ENCODE measurements at places on chromosomes 3 and 15.

GRCh38 chr15:77371850-77372563 is 47.9 kb downstream of the PEAK1 start:
- DNase-seq = peak; percentile 34

GRCh38 chr3:17755836-17756235 is 13.4 kb upstream of the TBC1D5 start:
- DNase-seq = no peak

GRCh38 chr3:126340081-126340511 is 17.1 kb downstream of the KLF15 start:
- no peak for DNase-seq

- no peak for DNase-seq
Observed at GRCh38 chr3:160140756-160141155, 84.5 kb upstream of the C3orf80 start.

- peak; percentile 21 for DNase-seq
Observed at GRCh38 chr3:7759630-7760029, 742.0 kb upstream of the LMCD1 start.

- no peak for DNase-seq
Observed at GRCh38 chr15:101390060-101390459, 95.0 kb upstream of the SNRPA1 start.

DNA sequence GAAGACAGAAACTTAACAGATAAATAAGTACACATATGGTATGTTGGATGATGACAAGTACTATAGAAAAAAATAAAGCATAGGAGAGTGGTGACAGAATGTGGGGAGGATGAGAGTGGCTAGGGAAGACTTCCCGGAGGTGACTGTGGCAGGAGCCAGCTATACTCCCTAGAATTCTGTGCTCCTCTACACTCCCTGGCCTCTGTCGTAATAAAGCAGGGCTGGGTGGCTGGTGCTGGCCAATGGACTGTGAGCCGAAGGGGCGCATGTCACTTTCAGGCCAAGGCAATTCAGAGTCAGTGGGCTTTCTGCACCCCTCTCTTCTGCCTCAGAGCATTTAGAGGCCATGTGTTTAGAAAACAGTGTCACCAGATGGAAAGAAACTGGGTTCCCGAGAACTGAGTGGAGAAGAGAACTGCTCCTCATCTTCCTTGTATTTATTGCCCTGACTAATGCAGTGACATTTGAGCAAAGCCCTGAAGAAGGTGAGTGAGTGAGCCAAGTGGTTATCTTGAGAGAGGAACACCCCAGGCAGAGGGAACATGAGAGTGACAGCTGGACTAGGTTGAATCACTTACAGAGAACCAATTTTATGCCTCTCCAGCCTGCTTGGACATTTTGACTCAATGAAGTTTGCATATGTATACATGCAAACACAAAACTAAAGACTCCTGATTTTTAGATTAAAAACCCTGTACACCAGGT is 5.2 kb upstream of the VPS8 start:
- DNase-seq = no peak

DNA sequence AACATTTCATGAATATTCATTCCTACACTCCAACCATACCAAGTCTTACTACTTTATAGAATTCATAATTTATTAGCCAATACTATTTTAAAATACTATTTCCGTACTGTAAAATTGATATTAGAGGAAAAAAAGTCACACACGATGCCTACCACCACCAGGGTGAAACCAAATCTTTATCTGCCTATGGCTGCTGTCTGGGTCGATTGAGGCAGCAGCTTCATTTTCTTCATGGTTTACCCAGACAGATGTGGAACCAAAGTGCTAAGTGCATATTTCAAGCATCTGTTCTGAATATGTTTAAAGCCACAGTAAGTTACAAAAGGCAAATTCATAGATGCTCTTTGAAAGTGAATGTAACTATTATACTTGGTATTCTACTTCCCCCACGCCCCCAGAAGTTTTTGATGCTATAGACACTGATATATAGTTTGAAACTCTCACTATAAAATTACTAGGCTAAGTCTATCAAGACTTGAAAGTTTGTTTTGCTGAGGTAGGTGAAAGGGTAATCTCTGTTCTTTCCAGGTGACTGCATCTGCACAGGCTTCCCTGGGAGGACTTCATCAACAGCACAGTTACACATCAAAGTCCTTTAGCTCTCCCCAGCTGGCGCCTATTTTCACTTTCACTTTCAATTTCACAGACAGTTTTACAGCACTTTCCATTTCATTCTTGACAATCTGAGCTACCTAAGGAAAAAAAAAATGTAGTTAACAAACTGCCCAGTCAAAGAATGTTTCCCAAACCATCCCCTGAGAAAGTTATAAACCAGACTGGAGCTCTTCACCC is 113.9 kb downstream of the POLQ start:
- peak; percentile 69 for DNase-seq

DNA sequence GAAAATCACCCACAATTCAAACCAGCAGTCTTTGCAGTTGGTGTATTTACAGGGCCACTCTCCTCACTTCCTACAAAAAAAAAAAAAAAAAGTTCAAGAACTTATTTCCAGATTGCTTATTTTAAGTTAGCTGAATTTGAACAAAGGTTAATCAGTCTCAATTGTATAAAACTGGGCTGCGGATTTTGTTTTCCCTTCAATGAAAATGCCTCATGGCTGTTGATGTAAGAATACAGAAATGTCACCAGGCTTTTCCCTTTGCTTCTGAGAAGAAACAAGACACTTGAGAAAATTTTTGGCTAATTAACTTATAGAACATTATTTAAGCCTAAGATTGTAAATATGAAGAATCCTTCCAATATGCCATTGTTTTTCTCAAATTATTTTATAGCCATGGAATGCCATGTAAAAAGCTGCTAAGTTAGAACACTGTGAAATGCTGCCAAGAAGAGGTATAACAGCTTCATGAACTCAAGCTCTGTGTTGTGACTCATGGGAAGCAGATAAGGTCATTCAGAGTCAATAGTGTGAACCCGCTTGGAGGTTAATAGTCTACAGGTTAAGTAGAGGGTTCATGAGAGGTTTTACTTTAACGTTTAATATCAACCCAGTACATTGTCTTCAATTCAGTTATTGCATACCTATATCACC is 84.3 kb upstream of the ABI3BP start:
- no peak for DNase-seq

DNA sequence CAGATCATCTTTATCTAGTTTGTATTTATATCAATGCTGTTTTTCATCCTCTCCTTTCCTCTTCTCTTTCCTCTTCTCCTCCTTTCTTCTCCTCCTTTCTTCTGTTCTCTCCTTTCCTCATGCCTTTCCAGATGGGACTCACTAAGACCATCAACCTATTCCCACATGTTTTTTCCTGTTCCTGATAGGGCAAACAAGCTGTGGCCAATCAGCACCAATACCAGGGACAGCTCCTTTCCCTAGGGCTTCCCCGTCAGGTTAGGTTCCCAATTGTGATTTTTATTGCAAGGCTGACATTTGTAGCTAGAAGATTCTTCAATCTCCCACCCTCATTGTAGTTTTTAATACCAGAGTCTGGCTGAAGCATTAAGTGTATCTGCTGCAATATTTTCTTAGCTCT is 76.3 kb upstream of the COL8A1 start:
- no peak for DNase-seq

- no peak for DNase-seq
Observed at GRCh38 chr15:69578787-69579583, 126.4 kb downstream of the RPLP1 start.

- DNase-seq = no peak
Observed at GRCh38 chr3:134651347-134652041, 672 bp upstream of the KY start.

DNA sequence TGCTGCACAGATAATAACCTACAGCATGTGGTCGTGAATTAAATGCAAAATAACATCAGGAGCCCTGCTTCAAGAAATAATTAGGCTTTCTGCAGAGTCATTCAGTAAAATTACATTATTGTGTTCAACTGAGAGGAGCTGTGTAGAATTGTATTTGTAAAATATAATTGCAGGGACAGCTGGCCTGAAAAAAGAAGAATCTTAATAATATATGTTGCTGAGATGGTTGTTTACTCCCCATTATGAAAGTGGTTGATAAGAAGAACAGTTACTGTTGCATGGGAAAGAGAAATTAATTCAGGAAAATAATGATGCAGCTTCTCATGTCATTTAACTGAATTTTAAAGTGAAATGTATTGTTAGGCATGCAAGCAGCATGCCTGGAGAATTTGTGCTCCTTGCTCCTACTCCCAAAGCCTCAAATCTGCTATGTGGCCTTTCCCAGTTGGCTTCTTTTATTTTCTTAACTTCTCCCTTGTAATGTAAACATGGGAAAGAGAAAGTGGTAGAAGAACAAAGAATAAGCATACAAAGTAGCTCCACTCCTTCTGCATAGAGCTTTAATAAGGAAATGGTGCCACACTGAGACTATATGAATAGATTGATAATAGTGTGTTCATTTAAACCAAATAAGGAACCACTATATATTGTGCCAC is 100.1 kb downstream of the VGLL3 start:
- DNase-seq = no peak

DNA sequence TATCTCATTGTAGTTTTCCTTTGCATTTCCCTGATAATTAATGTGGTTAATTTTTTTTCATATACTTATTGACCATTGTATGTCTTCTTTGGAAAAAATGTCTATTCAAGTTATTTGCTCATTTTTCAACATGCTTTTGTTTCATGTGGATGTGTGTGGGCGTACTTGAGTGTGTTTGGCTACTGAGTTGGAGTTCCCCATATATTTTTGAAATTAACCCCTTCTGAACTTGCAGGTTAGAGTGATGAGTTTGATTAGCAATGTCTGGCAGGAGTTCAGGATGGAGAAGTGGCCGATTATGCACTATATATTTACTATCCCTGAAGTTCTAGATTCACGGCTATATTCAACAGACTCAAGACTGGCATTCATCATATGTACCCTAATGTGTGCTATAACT is 250.4 kb upstream of the TTC14 start:
- no peak for DNase-seq

DNA sequence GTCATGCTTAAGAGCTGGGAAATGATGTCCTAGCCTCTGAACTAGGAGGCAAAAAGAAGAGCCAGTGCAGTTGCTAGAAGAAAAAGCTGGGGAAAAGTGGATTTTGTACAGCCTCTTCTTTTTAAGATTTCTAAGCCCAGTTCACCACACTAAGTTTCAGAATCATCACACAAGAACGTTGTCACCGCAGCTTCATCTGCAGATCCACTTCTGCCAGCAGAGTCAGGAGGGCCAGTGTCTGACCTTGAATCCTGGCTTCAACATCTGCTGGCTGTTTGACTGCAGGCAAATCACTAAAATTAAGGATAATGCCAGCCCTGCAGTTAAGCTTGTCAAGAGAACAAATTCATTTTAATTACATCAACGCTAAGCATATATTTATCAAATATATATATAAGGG is 36.2 kb downstream of the HDC start:
- DNase-seq = no peak

DNA sequence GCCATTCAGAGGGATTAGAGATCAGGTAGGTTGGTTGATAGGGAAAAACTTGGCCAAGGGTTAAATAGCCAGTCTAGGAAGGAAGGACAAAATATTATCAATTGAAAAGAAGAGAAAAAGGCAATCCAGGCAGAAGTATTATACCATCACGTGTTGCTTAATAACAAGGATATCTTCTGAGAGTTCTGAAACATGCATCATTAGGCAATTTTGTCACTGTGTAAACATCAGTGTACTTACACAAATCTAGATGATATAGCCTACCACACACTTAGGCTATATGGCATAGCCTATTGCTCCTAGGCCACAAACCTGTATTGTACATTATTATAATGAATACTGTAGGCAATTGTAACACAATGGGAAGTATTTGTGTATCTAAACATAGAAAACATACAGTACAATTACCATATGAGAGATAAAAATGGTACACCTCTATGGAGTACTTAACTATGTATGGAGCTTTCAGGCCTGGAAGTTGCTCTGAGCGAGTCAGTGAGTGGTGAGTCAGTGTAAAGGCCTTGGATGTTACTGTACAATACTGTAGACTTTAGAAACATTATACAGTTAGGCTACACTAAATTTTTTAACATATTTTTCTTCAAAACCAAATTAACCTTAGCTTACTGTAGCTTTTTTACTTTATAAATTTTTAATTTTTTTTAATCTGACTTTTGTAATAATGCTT is 2.7 kb downstream of the TEX55 start:
- DNase-seq = no peak

- peak; percentile 43 for DNase-seq
Observed at GRCh38 chr15:34594361-34594760, 10.9 kb upstream of the GOLGA8B start.

DNA sequence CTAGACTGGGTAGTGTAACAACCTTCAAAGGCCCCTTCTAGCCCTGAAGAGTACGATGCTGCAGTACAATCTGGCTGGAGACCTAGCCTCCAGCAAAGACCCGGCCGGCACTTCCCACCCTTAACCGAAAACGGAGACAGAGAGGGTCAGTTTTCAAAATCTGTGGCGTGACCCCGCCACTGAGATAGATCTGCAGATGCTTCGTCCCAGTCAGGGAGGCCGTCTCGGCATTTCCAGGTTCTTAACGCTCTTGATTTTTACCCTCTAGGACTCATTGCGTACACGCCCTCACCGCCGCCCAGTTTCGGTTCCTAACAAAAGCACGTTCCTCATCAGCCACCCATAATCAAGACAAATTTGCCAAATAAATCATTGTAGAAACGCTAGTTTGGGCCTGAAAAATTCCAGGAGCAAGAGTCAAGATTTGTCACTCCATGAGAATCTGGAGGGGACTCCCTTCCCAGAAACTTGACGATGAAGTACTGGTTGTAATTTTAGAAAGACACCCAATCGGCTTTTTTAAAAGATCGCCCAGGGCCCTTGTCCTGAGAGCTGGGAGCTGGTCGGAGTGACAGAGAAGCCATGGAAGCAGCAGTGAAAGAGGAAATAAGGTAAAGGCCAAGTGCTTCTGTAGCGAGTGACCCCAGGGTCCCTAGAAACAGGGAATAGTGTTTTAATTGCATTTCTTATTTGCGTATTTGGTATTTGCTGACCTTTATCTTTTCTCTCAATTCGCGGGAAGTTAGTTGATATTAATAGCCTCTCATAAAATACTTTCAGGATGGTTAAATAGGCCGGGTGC is 868 bp upstream of the TMEM87A start:
- DNase-seq = peak; percentile 87

DNA sequence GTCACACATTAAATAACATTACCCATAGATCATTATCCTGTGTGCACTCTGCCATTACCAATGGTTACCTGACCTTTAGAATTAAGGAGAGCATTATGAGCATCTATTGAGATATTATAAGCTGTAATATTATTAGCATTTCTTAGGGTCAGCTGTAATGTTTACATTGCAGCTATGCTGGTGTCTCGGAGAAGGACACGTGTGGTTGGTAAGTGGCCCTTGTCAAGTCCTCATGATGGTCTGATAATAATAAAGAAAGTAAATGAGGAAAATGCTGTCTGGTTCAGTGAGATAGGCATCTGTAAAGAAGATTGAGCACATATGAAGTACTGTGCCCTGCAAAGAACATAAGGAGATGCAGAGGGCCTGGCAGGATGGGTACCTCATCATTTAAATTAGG is 71.7 kb upstream of the ARL6 start:
- DNase-seq = no peak

DNA sequence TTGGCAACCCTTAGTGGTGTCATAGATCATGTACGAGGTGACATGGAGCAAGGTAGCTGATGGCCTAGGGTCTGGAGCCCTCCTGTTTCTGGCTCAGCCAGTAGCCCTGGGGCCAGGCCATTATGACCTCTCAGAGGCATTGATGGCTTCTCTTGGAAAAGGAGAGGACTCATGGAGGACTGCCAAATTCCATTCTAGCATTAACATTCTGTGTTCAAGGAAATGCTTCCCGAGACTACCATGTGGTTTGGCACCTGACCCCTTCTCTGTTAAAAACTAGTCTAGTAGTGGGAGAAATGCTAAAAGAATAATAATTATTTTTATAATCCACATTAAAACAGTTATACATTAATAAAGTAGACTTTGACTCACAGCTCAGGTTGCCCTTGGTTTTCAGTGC is 40.2 kb upstream of the ADAMTSL3 start:
- DNase-seq = no peak
